MCF 10A (cell line): ENCODE measurements at places on chromosomes 5 and 9.

DNA sequence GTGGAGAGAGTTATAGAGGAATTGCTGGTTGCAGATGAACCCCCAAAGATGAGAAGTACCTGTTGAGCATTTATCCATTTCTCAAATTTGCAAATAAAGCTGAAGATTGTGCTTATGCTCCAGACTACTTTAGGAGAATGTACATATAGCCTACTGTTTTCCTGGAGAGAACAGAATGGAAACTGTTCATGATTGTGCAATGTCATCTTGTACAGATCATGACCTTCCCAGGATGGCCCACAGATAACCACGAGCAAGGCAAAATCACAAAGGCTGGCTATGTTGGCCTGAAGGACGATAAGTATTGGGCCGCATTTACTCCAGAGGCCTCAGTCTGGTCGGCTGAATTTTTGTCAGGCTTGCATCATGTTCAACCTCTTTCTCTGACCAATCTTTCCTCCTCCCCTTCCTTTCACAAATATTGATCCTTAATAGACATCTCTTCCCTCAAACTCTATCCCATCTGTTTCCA is 28.5 kb upstream of the RICTOR start:
- peaks cover 51% of the 10 kb centered on the region for H3K4me1 ChIP-seq
- peak overlapping the region; percentile 97 for H3K27ac ChIP-seq
- DNase-seq, result peak; percentile 68
- no peaks in the 10 kb centered on the region for H3K27me3 ChIP-seq

- no peaks in the 10 kb centered on the region for H3K4me1 ChIP-seq
- no peak overlapping the region for H3K27ac ChIP-seq
- H3K36me3 ChIP-seq, result peaks cover 11% of the 10 kb centered on the region
- no peak overlapping the region for H3K4me3 ChIP-seq
- no peaks in the 10 kb centered on the region for H3K27me3 ChIP-seq
- DNase-seq, result peak; percentile 78
Measured at GRCh38 chr9:87678650-87679355, 47.1 kb upstream of the CTSL start.

GRCh38 chr5:67192719-67193438 is 3.7 kb downstream of the CD180 start:
- H3K27me3 ChIP-seq, result no peaks in the 10 kb centered on the region
- H3K36me3 ChIP-seq, result no peaks in the 10 kb centered on the region
- H3K27ac ChIP-seq, result no peak overlapping the region
- no peak overlapping the region for H3K4me3 ChIP-seq

GRCh38 chr5:14429101-14430050 is 152.2 kb upstream of the OTULINL start:
- no peaks in the 10 kb centered on the region for H3K27me3 ChIP-seq
- H3K4me1 ChIP-seq, result no peaks in the 10 kb centered on the region
- no peak for DNase-seq
- peaks cover 42% of the 10 kb centered on the region for H3K36me3 ChIP-seq

- no peak for DNase-seq
- no peaks in the 10 kb centered on the region for H3K36me3 ChIP-seq
- no peak overlapping the region for H3K4me3 ChIP-seq
- H3K27ac ChIP-seq, result no peak overlapping the region
- H3K4me1 ChIP-seq, result peaks cover 28% of the 10 kb centered on the region
Measured at GRCh38 chr5:9373571-9373970, 172.3 kb downstream of the SEMA5A start.

DNA sequence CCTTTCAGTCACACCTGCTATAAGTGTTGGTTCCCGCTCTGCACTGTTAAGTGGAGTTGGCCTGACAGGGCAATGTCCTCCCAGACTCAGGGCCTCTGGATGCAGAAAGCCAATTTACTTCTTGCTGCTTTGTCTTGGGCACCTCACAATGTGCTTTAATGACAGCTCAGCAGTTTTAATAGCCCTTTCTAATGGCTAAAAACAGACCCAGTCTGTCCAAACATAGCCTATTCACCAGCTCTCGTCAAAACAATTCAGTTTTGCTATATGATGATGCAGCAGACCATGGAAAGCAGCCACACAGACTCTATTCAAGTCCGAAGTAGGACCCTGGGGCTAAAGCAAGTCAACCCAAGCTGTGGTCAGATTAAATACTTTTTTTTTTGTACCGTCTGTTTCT is 529.1 kb upstream of the SEMA6A start:
- H3K4me3 ChIP-seq, result no peak overlapping the region
- H3K4me1 ChIP-seq, result peaks cover 5% of the 10 kb centered on the region

DNA sequence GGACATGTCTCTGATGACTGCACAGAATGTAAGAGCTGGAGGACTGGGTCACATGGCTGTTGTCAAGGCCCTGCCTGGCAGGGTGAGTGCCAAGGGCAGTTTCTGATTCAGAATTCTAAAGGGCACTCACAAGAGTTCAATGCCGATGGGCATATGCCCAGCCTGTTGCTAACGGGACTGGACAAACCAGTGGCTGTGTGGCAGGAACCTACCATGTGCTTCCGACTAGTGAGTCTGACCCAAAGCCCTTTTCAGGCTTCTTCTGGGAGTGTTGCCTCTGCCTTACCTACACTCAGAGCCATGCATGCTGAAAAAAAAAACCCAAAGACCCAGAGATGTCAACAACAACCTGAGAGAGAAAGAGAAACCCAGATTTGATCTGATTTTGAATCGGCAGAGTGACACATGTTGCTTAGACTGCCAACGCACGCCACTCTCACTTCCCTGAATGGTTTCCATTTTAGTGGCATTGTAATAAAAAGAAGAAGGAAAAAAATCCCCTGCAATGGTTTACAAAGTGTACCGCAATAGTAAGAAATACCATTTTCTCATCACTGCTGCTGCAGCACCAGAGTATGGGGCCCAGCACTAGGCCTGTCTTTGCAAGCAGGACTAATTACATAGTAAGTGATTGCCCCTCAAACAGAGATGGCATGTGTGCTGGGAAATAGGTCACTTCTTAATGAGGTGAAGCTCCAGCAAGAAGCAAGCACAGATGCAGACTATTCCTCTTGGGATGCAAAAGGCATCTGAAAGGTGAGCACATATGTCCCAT is 194.3 kb downstream of the PALM2AKAP2 start:
- no peaks in the 10 kb centered on the region for H3K27me3 ChIP-seq
- no peaks in the 10 kb centered on the region for H3K36me3 ChIP-seq
- H3K27ac ChIP-seq, result no peak overlapping the region
- H3K4me1 ChIP-seq, result peaks cover under 1% of the 10 kb centered on the region
- no peak for DNase-seq
- no peak overlapping the region for H3K4me3 ChIP-seq

DNA sequence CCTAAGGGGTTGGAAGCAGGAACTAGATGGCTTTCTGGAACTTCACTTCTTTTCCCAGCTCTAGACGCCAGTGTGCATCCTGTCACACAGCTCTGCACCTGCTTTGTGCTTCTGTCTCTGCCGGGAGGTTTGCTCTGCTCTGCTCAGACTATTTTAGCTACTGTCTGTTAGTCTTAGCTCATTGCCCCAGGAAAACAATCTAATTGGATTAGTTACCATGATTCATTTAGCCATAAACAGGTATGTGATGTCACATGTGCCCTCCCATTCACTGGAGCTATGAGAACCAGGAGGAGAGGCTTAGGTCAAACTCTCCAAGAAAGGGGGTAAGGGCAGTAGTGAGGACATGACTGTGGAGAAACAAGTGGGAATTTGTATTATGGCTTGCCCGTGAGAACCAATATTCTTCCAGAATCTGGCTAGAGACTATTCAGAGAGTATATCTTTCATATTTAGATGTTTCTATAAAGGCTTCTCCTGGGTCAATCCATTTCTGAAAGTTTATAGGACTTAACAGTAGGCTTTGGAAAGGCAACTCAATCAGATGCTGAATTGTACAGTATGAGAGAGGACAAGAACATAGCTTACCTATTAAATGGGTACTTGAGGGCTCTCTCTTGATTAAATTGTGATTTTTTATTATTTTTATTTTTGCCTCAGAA is 22.4 kb upstream of the NREP start:
- H3K4me1 ChIP-seq, result peaks cover 25% of the 10 kb centered on the region
- no peak overlapping the region for H3K27ac ChIP-seq
- no peak for DNase-seq
